Stimulated activated CD4-positive, alpha-beta T cell treated with anti-CD3 and anti-CD28 coated beads, TNF-alpha, amount 100 ng/mL, for 24 hours (primary cell): ENCODE measurements at places on chromosomes 7 and 10.

- no peak for DNase-seq
Measured at GRCh38 chr10:69538461-69538860, 34.8 kb downstream of the NEUROG3 start.

DNA sequence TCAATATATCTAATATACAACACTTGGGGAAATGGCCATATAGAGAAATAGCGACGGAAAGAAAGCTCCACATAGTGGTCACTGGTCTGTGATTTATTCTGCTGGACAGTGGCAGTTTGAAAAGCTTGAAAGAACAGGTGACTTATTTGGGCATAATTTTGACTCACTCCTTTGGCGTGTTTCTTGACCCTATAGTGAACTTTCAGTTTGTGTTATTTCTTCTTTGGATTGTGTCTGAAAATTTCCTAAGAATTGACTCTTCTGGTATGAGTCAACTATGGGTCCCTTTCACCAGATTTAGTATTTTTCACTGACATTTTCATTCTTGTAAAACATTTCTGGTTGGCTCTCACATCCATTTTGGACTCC, 25.8 kb upstream of the IMMP2L start:
- DNase-seq, result no peak

GRCh38 chr7:138974675-138975292, 6.4 kb downstream of the KIAA1549 start:
- no peak for DNase-seq

DNA sequence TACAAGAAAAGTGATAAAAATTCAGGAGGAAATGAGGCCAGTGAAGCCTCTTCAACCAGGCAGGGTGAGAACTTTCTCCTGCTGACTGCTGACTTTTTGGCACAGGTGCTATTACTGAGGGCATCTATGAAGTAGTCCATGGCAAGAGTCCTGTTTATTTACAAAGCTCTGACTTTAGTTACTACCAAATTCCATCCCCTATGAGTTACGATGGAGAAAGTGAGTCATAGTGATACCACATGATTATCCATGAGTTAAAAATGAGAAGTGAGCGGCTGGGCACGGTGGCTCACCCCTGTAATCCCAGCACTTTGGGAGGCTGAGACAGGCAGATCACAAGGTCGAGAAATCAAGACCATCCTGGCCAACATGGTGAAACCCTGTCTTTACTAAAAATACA, 19.9 kb downstream of the CCDC3 start:
- no peak for DNase-seq

GRCh38 chr7:155380976-155381851, 76.7 kb upstream of the EN2 start:
- no peak for DNase-seq

DNA sequence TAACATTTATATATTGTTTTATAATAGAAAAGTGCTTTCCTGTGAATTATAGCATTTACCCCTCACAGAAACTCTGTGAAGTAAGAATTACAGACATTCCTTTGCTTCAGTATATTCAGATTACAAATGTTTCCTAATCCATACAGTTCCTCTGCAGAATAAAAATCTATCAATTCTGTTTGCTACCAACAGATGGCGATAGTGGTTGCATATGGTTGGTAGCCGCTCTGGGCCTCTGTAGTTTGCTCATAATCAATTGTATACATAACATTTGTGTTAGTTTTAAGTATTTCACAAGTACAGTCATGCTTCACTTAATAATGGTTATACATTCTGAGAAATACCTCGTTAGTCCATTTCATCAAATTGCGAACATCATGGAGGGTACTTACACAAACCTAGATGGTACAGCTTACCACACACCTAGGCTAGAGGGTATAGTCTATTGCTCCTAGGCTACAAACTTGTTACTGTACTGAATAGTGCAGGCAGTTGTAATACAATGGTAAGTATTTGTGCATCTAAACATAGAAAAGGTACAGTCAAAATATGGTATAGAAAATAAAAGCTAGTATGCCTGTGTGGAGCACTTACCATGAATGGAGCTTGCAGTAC, 94.4 kb upstream of the STEAP4 start:
- no peak for DNase-seq

GRCh38 chr7:100102950-100103840, 1.8 kb downstream of the AP4M1 start:
- no peak for DNase-seq

DNA sequence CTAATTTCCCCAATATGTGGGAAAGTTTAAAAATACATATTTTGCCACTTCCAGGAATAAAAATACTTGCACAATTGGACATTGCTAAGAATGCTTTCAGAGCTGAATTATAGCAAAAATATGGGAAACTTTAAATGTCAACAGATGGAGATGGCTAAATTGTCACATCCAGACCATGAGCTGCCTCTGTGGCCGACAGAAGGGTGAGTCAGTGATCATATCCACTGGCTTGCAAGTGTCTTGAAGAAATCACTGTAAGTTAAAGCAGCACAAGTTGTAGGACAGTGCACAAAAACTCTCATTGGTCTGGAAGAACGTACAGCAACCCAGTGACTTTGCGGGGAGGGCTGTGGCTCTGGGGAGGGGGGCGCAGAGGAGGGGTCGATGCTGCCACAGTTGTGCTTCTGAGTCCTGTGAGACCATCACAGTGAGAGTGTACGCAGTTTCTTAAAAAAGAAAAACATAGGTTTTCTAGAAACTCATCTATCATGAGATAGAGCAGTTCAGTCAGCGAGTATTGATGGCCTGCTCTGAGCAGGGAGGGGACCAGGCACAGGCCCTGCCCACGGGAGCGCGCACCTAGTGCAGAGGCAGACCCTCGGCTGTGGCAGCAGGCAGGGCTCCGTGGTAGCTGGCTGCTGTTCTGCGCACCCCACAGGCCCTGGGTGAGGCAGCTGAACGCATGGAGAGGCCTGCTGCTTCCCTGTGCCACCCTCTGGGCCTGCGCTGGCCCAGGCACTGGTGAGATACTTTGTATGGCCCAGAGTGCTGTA, 25.5 kb downstream of the LRRC27 start:
- no peak for DNase-seq

GRCh38 chr10:103967448-103968071, 620 bp downstream of the SLK start:
- no peak for DNase-seq

DNA sequence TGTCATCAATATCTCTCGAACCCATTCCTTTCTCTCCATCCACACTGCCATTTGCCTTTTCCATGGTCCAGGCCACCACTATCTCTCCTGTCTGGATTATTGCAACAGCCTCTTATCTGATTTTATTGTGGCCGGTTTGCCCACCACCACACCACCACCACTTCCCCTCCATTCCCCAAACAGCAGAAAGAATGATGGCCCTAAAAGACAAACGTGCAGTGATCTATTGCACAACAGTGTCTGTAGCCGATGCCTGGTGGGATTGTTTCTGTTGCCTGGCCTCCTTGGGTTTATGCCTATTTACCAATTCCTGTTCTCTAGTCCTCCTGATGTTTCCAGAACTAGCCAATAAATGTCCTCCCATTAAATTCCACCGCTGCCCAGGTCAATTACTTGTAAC, 10.2 kb upstream of the ST8SIA6 start:
- no peak for DNase-seq

DNA sequence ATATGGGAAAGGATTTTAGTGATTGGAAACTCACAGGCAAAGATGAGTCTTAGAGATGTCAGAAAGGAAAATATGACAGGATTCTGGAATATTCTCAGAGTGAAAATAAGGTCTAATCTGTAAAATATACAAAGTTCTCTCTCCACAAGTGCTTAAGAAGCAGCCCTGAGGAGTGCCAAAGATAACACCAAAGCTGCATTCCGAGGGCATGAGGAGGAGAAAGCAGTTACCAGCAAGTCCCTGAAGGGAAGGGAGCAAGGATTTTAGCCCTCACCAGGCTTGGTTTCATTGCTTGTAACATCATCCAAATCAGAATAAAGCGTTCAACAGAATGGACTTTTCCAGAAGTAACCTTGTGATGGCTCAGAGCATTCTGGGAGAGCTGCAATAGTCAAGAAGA, 31.4 kb upstream of the DLX6 start:
- DNase-seq, result no peak
